Stimulated activated CD4-positive, alpha-beta T cell treated with anti-CD3 and anti-CD28 coated beads, Interleukin-4, amount 100 ng/mL, for 48 hours (primary cell): ENCODE measurements at places on chromosomes 3 and 15.
A peak's percentile ranks its signal among the peaks of the same experiment; 100 is the strongest.

DNA sequence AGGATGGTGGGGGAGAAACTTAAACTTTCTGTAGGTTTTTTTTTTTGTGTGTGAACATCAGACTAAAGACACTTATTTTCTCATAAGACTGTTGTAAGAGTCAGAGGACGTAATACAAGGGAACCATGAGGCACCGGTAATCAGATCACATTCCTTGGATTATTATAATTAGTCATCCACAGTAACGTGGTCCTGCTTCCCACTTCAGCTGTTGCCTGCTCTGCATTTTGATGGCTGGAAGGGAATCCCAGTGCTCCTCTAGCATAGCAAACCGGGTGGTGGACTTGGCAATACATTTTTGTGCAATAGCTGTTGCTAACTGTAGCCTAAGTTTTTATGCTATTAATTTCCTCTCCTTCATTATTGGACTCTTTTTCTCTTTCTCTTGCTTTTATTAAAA, 294.8 kb downstream of the NR2F2 start:
- no peak for DNase-seq

DNA sequence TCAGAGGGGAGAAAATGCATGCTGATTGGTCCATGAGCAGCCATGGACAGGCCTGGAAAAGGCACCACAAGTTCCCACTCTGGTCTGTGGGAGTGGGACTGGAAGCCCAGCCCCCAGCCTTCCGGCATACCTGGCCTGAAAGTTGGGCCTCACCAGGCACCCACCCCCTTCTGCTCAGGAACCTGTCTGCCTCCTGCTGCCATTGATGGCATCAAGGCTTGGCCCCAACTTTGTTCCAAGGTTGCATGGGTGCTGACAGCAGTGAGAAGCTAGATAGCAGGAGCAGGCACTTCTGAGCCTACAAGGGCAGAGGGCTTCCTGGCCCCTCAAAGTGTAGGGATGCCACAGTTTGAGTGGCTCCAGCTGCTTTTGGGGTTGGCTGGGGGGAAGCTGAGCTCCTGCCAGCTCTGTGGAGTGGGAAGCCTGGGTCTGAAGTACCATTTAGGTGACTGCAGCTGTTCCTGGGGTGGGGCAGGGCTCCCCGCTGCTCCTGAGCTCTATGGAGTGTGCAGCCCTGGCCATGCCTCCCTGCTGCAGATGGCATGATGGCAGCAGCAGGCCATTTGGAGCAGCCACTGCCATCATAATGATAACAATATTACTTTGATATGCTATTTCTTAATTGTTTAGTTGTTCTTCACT, 1054.1 kb upstream of the GBE1 start:
- DNase-seq, result no peak

DNA sequence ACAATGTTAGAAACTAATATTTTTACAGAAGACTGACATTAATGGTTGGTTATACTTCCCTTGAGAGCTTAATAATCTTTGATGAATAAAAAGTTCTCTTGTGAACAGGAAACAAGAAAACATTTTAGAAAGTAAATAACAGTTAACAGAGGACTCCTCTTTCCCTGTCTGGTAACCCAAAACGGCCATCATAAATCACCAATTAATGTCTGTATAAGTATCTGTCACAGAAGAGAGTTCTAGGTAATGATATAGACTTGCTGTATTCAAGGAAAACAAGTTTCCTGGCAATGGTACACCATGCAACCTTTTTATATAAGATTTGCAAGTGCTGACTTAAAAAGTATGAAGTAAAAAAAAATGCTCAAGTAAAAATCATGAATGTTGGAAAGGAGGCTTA, 426.7 kb downstream of the SOX2 start:
- DNase-seq, result no peak

DNA sequence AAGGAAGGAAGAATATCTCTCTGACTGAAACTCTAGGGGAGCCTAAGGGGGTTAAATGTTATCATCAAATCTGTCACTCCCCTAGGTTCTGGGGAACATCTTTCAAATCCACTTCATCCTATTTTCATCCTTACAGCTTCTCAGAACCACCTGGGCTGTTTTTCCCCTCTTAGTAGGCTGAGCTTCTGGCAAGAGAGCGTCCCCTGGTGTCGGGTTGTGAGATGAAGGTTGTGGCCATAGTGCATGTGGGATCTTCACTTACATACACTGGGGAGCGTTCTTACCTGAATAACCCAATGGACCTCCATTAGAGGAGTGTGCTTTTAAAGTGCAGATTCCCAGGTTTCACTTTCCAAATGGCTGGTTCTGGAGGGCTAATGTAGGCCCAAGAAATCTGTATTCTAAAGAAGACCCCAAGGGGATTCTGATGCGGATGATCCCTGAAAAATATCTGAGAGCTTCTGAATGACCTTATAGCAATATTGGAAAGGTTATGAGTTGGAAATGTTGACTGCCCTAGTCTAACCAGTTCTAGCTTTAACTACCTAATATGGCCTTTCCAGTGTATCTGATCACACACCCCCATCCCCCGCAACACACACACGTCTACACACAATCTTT, 663.7 kb downstream of the AGBL1 start:
- peak; percentile 62 for DNase-seq

GRCh38 chr3:87132801-87133200, 94.3 kb upstream of the CHMP2B start:
- DNase-seq, result no peak

- no peak for DNase-seq
These were observed 142.6 kb upstream of the THBS1 start for GRCh38 chr15:39438260-39438659.
